AG20443 (cell line): ENCODE measurements at places on chromosomes 5 and 9.

- peak; percentile 41 for DNase-seq
These were observed 16.9 kb upstream of the ZNF366 start for GRCh38 chr5:72523960-72524582.

DNA sequence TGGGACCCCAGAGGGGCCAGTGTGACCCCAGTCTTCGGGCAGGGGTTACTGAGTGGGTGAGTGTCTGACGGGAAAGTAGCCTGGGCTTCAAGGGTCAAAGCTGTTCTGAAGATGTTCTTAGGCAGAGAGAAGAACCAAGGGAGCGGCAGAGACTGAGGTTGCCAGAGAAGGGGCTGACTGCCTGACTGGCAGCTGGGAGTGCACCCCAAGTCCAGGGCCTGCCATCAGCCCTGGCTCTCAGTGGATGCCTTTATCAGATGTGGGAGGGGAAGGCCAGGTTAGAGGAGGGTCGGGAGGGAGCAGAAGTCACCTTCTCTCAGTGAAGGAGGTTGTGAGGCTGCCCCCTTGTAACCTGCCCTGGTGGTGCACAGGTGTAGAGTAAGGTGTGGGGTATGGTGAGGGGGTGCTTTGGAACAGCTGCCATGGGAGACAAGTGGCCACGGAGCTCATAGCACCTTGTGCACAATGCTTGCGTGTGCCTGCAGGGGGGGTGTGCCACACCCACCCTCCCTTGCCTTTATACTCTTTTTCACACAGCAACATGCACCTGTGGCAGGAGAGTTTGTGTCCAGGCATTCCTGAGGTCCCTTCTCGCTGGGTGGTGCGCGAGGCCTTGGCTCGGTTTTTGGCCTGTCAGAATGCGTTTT lies 18.9 kb downstream of the RALGPS1 start:
- DNase-seq, result no peak

GRCh38 chr5:158463938-158464337 lies 605.0 kb upstream of the CLINT1 start:
- DNase-seq, result peak; percentile 50

- DNase-seq, result no peak
These were observed 2.7 kb upstream of the NSMF start for GRCh38 chr9:137461663-137462395.

DNA sequence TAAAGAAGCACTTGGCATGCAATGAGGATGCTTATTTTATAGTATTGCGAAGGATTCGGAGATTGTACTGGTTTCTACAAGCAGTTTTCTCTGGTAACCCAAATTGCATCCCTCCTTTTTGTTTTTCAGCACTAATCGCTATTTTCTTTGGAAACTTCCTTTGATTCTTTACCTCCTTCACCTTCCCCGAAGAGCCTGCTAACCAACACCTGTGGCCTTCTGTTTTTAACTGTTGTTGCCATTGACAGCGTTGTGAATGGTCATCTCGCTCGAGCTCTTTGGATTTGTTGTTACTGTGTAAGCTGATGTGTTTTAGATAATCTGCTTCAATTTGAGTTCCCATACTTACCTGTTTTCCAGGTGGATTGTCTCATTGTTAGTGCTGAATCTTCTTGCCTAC lies 1.1 kb downstream of the CNOT6 start:
- DNase-seq, result no peak

DNA sequence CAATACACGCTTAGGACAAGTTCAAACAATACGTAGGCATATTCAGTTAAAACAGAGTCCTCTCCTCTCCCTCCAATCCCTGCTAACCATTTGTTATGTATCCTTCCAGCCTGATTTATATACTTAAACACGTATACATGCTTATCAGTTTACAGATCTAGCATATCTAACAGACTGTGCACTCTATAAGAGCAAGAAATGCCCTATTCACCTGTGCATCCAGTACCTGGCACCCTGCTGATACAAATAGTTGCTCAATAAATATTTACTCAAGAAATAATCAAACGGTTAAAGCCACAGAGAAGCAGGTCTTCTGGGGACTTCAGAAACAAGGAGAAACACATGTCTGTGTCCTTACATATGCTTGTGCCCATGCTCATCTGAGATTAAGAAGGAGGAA lies 55.9 kb downstream of the MLLT3 start:
- no peak for DNase-seq

DNA sequence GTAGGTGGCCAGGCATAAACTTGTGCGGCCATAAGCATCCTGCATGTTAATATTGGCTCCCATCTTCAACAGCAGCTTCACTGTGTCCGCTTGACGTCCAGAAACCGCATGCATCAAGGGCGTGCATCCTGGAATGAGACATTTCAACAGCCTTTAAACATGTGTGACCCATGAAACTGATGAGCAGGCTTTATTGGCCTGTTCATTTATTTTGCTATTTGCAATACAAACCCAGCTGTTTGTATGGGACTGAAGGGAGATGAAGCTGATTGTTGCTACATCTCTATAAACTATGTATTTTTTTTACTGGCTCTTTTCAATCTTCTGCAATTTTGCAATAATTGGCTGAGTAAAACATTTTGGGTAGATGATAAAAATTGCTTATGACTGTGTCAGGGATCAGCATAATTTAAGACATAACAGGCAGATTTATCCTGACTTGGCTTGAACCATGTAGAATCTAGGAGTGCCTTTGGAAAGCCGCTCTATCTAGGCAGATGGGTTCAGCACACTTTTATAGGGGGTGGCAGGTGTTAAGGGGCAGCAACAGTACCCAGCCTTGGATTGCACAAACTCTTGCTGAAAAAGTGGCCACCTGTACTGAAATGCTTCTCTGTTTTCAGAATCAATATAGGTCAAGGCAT lies 56.9 kb downstream of the ANKRD55 start:
- peak; percentile 68 for DNase-seq

GRCh38 chr9:123310551-123311249 lies 42.3 kb upstream of the STRBP start:
- no peak for DNase-seq

DNA sequence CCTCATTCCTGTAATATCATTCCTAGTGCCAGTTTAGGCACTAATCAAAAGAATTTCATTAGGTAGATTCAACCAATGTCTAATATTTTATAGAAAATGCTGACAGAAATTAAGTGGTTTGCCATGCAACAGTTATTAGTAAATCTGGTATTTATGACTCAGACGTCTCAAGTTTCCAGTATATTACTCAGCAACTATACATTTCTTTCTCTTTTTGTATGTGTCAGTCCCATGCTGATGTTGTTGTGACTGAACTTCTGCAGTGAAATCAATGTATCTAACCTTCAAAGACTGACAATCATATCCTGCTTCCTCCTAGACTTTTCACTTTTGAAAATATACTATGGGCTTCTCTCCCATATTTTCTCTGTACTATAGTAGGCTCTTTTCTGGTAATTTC lies 822.5 kb downstream of the NR2F1-AS1 start:
- peak; percentile 11 for DNase-seq
